Stimulated activated CD4-positive, alpha-beta T cell treated with anti-CD3 and anti-CD28 coated beads, Interleukin-1b, Interleukin-23, amount 100 ng/mL, for 24 hours (primary cell): ENCODE measurements at places on chromosomes 2 and 18.

DNA sequence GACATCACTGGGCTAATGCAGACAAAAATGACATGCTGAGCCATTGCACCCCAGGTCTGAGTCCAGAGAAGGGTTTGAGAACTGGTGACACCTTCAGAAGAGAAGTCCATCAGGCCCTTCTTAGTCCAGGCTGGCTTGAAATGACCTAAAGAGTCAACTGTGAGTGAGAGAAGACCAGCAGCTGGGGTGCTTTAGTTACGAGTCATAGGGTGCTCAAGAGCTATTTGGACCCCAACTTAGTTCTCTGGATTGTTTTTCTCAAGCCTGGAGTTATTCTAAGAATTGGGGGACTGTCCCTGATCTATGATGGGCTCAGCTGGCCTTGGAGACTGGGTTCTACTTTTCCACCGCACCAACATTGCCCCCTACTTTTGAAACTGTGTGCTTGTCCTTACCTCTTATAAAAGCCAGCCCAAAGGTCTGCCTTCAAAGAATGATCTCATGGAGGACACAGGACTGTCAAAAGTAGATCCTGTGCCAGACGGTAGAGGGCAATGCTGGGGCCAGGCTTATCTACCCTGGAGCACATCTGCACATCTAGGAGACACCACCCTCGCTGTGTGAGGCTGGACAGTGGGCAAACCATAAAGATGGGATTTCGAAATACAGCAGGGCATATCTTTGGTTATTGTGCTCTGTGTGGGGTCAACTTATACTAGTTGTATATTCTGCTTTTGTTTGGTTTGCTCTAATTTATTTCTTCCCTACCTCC lies 333.0 kb upstream of the SLC14A2 start:
- DNase-seq = no peak

GRCh38 chr2:216192181-216192580 lies 83.0 kb downstream of the XRCC5 start:
- DNase-seq = no peak

DNA sequence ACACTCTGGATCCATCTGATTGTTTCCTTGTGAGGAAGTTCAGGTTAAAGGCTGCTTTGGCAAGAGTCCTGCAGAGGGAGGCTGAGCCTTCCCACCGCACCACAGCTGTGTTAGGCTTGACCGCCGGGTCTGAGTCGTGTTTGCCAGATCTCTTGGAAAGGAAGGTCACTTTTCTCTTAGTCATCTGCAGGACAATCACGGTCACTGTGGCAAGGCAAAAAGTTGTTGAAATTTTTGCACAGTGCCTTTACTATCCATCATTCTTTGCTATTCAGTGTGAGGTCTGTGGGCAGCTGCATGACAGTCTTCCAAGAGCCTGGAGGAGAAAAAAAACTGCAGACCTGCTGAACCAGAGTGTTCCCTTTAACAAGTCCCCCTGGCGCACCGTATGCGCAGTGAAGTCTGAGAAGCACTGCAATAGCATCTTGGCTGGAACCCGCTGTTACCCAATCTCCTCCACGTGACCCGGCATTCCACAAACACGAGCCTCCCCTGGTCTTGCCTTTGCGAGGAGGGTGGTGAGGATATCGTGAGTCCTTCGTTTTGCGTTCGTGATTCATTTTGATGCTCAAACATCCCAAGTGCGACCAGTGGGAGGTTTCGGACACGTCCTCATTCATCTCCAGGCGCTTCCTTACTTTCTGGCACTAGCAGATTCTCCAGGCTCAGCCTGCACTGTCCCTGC lies 23.0 kb downstream of the BIN1 start:
- DNase-seq = no peak

- DNase-seq = no peak
Observed at GRCh38 chr2:210961249-210961648, 404.9 kb downstream of the CPS1 start.

- DNase-seq = no peak
Observed at GRCh38 chr18:65081786-65082185, 669.0 kb upstream of the CDH7 start.

DNA sequence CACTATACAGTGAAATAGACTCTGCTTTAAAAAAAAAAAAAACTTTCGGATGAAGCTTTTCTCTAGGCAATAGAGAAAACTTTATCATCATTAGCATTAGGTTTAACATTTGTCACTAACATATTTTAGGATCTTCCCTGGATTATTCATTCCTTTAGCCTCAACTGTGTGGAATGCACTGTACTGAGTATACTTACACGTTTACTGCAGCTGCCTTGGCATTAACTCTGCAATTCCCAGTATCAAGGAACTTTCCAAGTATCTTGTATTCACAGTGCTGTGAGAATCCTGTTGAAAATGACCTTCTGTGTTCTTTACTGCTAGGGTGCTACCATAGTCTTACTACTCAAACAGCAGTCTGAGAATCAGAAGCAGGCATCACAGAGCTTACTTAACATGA lies 328.2 kb upstream of the COL3A1 start:
- DNase-seq = no peak

DNA sequence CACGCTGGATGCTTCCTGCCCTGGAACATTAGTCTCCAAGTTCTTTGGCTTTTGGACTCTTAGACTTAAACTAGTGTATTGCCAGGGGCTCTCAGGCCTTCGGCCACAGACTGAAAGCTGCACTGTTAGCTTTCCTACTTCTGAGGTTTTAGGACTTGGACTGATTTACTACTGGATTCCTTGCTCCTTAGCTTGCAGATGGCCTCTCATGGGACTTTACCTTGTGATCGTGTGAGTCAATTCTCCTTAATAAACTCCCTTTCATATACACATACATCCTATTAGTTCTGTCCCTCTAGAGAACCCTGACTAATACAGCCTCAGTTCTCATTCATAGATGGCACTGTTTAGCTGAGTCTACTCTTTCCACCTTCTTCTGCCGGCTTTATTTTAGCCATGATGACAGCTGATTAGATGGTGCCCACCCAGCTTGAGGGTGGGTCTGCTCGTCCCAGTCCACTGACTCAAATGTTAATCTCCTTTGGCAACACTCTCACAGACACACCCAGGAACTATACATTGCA lies 389.1 kb downstream of the NYAP2 start:
- DNase-seq = no peak

GRCh38 chr2:73852020-73852419 lies 23.3 kb downstream of the STAMBP start:
- no peak for DNase-seq

DNA sequence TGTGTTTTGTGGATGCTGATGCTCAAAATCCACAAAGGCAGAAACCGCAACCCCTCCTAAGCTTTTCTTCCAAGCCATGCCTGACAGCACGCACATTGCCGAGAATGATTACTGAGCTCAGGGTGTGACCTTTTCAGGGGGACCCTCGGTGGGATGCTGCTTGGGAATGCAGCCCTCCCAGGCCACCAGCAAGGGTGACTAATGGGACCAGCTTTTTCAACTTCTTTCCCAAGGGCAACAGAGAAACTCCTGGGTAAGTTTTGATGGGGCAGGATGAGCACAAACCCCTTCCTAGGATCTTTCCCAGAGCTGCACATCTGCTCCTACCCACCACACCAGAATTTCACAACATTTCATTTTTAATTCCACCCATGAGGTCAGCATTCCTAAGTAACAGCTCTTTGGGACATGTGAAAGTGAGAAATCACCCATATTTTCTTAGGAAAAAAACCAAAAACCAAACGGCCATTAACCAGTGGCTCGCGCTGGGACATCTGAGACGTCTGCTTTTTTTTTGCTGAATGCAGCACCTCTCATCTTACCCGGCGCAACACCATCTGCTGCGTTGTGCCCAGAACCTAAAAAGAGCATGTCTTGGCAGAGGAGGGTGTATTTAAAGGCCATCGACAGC lies 119.0 kb downstream of the ARL4C start:
- no peak for DNase-seq

DNA sequence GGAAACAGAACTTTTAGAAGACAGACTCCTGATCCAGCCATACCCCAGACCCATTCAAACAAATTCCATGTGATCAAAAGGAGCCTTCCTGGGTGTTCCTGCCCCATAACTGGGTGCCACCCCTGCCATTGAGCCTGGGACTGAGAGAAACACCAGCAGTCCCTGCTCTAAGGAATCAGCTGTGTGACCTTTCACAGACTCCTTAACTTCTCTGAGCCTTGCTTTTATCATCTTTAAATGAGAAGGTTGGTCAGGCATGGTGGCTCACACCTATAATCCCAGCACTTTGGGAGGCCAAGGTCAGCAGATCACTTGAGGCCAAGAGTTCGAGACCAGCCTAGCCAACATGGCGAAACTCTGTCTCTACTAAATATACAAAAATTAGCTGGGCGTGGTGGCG lies 20.6 kb downstream of the CIDEA start:
- DNase-seq = no peak

DNA sequence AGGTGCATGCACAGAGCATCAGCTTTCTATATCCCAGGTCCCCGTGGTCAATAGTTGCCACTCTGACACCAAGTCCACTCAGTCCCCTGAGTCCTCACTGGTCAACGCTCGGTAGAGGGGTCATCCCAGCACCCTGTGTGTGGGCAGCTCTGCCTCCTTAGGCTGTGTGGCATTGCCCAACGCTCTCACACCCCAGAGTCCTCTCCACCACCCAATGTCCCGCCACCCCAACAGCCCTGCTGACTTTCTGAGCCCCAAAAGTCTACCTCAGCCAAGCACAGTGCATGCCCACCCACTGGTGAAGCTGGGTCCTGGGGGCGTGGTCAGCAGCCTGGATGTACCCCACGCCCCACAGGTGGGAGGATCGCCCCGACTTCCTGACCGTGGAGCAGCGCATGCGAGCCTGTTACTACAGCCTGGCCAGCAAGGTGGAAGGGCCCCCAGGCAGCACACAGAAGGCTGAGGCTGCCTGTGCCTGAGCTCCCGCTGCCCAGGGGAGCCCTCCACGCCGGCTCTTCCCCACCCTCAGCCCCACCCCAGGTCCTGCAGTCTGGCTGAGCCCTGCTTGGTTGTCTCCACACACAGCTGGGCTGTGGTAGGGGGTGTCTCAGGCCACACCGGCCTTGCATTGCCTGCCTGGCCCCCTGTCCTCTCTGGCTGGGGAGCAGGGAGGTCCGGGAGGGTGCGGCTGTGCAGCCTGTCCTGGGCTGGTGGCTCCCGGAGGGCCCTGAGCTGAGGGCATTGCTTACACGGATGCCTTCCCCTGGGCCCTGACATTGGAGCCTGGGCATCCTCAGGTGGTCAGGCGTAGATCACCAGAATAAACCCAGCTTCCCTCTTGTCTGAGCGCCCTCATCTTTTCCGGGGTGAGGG lies 25.9 kb downstream of the ZAP70 start:
- DNase-seq = no peak

GRCh38 chr18:24488824-24489493 lies 28.5 kb downstream of the HRH4 start:
- DNase-seq = no peak

DNA sequence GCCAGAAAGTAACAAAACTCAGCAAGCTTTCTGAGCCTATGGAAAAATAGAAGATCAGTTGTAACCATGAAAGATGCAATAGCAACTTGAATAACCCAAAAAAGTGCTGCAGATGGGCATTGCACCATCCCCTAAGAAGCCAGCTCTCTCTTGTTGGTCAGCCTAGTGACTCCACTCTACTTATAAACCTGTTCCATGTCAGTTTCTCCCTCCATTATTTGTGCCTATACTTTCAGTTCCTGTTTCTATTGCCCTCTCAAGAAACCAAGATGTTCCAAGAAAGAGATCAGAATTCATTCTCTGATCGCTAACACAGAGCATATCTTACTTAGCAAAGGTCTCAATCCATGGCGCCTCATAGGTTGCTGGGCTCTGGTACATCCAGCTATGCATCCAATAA lies 170.3 kb upstream of the MAP2 start:
- DNase-seq = no peak

DNA sequence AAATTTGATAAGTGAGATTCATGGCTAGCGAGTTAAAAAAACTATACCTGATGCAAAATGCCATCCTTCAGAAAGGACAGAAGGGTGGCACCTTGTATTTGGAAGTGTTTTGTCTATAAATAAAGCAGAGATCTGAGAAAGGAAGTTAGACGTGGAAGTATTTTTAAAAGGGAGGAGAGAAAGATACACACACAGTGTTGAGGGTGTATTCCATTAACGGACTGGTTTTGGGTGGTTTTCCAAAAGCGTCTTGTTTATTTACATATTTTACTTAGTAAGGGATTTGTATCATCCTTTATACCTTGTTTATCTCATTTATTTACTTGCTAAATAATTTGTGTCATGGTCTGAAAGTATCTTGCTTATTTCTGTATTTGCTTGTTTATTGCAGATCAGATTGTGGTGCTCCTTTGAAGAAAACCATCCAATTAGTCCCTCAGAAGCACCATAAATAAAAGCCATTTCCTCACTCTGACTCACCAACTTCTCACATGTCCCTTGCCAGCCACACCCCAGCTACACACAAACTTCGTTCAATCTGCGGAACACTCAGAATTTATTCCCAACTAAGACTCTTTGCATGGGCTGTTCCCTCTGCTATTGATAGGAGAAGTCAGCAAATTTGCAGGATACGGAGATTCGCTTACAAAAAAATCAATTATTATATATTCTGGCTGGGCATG lies 90.8 kb downstream of the FAM124B start:
- DNase-seq = no peak

GRCh38 chr2:21467280-21467818 lies 343.6 kb downstream of the TDRD15 start:
- no peak for DNase-seq

- DNase-seq = no peak
Observed at GRCh38 chr2:172600557-172601008, 44.7 kb downstream of the PDK1 start.

DNA sequence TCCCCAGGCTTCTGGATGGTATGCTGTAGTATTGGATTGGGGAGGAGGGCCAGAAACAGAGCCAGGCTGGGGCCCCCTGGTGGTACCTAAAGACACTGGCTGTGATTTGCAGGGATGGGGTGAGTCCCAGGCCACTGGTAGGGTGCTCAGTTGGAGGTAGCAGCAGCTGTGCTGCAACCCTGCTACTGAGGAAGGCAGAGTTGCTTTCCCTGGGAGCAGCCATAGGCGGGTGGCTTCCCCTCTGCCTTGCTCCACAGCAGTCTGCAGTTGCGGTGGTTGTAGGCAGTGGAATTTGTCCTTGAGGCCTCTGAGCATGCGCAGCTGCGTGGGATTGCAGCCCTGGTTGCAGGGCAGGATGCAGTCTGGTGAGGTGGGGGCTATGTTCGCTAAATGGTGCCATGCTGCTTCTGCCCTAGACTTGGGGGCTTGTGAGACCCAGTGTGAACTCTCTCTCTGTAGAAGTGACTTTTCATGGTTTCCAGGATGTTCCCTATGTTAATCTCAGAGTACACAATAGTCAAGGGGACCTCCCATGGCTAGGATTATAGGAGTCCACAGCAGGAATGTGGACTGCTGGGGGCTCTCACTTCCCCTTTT lies 443.5 kb downstream of the XIRP2 start:
- no peak for DNase-seq

DNA sequence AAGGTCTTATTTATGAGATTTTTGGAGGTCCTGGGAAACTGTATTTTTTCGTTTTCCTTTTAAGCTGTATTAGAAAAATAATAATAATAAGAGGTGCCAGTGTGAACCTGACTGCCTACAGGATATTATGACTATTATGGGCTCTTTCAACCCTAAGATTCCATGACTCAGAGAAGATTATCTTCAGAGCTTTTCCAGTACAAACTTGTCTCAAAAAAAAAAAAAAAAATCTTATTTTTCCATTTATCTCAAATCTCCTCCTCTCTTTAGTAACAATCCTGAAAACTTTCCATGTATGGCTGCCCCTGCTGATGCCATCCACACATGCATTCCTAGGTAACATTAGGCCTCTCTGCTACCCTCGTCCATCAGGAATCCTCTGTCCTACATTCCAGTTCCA lies 36.7 kb upstream of the RPE start:
- DNase-seq = no peak
